ENCODE measurements at places on chromosomes 7 and 10.
A peak's percentile ranks its signal among the peaks of the same experiment; 100 is the strongest.

DNA sequence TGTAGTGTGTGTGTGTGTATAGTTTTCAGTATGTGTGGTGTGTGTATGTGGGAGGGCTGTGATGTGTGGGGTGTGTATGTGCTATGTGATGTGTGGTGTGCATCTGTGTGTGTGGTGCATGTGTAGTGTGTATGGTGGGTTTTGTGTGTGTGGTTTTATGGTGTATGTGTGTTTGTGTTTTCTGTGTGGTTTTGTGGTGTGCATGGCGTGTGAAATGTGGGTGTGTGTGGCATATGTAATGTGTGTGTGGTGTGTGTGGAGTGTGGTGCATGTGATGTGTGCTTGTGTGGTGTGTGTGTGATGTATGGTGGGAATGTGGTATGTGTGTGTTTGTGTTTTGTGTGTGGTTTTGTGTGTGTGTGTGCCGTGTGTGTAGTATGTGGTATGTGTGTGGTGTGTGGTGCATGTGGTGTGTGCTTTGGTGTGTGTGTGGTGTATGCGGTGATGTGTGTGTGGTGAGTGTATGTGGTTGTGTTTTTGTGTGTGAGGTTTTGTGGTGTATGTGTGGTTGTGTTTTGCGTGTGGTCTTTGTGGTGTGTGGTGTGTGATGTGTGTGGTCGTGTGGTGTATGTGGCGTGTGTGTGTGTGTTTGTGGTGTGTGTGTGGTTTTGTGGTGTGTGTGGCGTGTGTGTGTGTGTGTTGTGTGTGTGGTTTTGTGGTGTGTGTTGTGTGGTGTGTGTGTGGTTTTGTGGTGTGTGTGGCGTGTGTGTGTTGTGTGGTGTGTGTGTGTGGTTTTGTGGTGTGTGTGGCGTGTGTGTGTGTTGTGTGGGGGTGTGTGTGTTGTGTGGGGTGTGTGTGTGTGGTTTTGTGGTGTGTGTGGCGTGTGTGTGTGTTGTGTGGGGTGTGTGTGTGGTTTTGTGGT lies 18.0 kb upstream of the PPP2R2D start:
- DNase-seq, result no peak

GRCh38 chr10:49139846-49140195 lies 6.0 kb upstream of the FAM170B start:
- no peak for DNase-seq

- DNase-seq, result no peak
These were observed 18.6 kb upstream of the LMTK2 start for GRCh38 chr7:98088109-98088508.

GRCh38 chr10:77857272-77857671 lies 69.3 kb downstream of the DLG5 start:
- no peak for DNase-seq

- DNase-seq, result no peak
These were observed 148.6 kb upstream of the FAM3C start for GRCh38 chr7:121544726-121545125.

GRCh38 chr10:12130237-12130872 lies 878 bp downstream of the SEC61A2 start:
- no peak for DNase-seq

DNA sequence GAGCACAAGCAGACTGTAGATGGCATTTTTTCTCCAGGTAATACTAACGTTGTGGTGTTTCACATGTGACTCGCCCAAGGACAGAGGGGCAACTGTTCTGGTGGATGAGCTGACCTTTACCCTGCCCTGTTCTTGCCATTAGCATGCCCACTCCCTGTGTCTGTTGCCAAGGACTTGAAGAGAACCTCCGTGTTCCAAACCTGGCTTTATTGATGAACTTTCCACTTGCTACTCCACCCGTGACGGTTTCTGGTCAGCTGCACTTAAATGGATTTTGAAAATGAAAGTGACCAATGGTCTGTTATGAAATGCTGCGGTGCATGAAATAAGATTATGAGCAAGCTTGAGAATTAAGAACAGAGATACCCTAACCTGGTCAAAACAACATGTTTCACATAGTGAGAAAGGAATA lies 30.4 kb downstream of the LRRC4 start:
- no peak for DNase-seq

- no peak for DNase-seq
These were observed 971.7 kb downstream of the ANKRD7 start for GRCh38 chr7:119196183-119196582.

GRCh38 chr7:148503900-148504487 lies 86.6 kb upstream of the C7orf33 start:
- DNase-seq, result no peak

DNA sequence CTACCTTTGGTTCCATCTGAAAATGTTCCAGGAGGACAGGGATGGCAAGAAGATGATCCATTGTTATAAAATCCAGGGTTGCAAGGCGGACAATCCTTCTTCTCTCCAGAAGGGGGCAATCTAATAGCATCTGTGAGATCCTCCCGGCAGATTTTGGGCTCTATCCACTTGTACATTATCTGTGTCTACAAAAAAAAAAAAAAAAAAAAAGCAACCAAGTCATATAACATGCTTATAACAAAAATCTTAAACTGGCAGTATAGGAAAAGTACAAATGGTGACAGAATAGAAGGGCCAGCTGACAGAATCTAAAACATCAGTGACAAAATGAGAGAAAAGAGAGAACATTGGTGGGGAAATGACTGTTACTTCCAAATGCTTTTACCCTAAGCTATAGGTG lies 132.7 kb downstream of the ELAPOR2 start:
- peak; percentile 13 for DNase-seq

GRCh38 chr7:18570890-18571478 lies 75.4 kb downstream of the HDAC9 start:
- no peak for DNase-seq

GRCh38 chr7:29122081-29122480 lies 24.3 kb downstream of the CPVL start:
- DNase-seq, result no peak

- DNase-seq, result no peak
These were observed 127.8 kb upstream of the BTBD16 start for GRCh38 chr10:122143238-122143841.

DNA sequence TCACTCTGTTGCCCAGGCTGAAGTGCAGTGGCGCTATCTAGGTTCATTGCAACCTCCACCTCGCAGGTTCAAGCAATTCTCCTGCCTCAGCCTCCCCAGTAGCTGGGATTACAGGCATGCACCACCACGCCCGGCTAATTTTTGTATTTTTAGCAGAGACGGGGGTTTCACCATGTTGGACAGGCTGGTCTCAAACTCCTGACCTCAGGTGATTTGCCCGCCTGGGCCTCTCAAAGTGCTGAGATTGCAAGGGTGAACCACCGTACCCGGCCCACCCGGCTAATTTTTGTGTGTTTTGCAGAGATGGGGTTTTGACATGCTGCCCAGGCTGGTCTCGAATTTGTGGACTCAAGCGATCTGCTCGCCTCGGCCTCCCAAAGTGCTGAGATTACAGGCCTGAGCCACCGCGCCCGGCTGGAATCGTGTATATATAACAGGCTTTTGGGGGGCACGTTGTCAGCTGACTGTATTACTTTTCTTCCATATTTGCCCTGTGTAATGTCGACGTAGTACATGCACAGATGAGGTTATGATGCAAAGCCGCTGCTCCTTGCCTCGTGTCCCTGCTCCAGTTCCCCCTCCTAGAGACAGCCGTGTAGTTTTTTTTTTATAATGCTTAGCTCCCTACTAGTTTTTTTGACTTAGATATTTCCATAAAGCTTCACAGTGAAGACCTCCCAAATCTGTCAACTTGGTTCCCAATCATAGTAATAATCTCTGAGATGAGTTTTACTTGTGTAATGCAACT lies 883 bp upstream of the TRA2A start:
- no peak for DNase-seq

DNA sequence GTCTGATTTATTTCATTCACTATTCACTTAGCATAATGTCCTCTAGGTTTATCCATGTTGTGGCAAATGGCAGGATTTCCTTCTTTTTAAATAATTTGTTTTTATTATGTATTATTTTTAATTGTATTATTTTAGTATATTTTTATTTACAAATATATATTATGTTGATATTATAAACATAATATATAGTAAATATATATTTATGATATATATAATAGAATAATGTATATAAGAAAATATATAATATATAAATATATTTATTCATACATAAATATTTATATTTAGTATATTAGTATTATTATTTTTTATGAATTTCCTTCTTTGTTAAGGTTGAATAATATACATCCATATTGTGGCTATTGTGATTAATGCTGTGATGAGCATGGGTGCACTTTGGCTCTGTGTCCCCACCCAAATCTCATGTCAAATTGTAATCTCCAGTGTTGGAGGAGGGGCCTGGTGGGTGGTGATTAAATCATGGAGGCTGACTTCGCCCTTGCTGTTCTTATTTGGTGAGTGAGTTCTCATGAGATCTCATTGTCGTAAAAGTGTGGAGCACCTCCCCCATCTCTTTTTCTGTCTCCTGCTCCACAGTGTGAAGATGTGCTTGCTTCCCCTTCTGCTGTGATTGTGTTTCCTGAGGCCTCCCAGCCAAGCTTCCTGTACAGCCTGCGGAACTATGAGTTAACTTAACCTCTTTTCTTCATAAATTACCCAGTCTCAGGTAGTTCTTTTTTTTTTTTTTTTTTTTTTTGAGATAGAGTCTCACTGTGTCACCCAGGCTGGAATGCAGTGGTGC lies 52.3 kb upstream of the CYP2C18 start:
- DNase-seq, result no peak

DNA sequence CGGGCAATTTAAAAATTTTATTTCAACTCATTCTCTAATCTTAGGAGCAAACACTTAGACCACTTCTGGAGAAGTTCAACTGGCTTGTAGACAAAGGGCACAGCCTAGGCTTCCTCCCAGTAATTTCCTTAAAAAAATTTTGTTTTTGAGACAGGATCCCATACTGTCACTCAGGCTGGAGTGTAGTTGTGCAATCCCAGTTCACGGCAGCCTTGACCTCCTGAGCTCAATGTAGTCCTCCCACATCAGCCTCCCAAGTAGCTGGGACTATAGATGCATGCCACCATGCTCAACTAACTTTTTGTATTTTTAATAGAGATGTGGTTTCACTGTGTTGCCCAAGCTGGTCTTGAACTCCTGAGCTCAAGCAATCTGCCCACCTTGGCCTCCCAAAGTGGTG lies 38.4 kb downstream of the BAMBI start:
- no peak for DNase-seq

GRCh38 chr7:44893710-44894234 lies 8.4 kb upstream of the PURB start:
- no peak for DNase-seq

DNA sequence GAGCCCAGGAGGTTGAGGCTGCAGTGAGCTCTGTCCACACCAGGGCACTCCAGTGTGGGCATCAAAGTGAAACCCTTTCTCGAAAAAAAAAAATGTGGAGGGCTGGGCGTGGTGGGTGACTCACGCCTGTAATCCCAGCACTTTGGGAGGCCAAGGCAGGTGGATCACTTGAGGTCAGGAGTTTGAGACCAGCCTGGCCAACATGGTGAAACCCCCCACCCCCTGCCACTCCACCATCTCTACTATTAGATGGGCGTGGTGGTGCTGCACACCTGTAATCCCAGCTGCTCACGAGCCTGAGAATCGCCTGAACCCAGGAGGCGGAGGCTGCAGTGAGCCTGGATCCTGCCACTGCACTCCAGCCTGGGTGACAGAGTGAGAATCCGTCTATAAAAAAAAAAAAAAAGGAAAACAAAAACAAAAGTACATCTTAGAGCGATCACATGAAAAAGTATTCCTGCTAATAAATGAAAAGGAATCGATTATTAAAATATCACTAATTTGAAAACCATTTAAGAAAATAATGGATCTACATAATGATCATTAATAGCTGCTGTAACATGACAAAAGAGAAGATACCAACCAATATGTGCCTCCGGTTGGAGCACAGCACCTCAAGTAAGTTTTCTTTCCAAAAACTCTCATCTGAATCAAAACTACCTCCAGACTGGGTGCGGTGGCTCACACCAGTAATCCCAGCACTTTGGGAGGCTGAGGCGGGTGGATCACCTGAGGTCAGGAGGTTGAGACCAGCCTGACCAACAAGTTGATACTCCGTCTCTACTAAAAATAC lies 4.9 kb downstream of the HNRNPF start:
- DNase-seq, result no peak

- no peak for DNase-seq
These were observed 240.7 kb downstream of the COBL start for GRCh38 chr7:51075681-51076580.

DNA sequence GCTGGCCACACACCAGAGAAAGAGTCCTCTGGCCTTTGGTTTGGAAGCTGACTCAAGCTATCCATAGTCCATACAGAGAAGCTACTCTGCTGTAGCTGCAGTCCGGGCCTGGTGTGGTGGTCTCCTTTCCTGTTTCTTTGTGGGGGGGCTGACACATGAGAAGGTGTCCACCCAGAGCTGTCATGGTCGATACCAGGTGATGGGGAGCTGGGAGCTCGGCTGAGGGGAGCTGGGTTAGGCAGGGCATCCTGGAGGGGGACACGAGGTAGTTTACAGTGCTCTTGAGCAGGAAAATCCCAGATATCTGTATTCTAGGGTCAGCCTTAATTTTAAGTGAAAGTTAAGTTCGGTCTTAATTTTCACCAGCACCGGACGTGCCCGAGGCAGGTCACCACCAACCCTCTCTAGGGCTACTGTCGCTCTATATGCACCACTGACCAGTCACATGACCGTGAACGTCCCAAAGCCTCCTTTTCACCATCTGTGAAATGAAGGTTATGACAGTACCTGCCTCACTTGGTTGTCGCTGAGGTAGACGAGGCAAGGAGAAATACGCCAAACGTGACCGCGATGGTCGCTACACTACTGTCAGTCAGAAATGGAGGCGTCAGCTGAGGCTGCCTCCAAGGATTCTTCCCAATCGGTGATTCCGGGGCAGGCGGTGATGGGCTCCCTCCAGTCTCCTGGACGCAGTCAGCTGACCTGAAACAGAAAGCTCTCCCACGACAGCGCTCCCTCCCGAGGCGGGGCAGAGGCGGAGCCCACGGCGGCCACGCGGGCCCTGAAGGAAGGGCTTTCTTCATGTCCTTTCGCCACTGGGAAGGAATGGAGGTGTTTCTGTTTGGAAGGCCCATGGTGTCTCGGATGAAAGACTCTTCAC lies 69.4 kb upstream of the SHH start:
- DNase-seq, result no peak

GRCh38 chr10:80540136-80540535 lies 2.4 kb downstream of the SH2D4B start:
- DNase-seq, result no peak

DNA sequence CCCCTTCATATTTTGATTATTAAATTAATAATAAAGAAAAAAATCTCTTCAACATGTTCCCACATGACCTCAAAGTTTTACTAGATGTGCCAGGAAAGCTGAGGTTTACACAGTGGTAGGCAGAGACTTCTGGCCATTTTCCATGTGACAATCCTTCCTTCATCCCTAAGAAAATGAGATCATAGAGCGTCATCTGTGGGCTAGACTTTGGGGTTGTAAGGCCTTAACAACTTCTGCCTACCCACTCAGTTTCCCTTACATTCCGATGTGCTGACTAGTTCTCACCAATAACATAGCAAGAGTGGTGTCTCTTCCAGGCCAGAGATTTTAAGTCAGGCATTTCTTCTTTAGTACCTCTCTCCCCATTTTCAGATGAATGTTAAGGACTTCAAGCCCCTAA lies 171.1 kb upstream of the PHF14 start:
- DNase-seq, result no peak

- no peak for DNase-seq
These were observed 351.9 kb downstream of the DNAJB6 start for GRCh38 chr7:157688533-157689268.

Data from activated T-cell treated with anti-CD3 and anti-CD28 coated beads for 4 hours (primary cell).